ENCODE measurements at places on chromosomes 6 and 20.

GRCh38 chr20:58903614-58904013 lies 51.1 kb downstream of the GNAS start:
- no peak for DNase-seq

DNA sequence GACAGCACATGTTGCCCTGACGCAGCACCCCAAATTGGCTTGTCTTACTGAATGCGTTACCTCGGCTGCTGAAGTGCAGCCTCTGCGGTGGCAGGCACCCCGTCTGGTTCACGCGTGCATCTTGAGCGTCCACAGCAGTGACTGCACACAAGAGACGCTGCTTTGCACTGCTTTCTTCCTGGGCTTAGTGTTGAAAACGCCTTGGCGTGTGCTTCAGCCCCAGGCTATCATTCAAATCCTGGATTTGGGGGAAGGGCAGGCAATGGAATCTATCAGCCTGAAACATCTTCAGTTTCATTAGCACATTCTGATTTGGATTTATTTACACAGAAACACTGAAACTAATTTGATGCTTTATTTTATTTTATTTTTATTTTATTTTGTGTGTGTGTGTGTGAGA lies 342.7 kb downstream of the SMOC2 start:
- no peak for DNase-seq

DNA sequence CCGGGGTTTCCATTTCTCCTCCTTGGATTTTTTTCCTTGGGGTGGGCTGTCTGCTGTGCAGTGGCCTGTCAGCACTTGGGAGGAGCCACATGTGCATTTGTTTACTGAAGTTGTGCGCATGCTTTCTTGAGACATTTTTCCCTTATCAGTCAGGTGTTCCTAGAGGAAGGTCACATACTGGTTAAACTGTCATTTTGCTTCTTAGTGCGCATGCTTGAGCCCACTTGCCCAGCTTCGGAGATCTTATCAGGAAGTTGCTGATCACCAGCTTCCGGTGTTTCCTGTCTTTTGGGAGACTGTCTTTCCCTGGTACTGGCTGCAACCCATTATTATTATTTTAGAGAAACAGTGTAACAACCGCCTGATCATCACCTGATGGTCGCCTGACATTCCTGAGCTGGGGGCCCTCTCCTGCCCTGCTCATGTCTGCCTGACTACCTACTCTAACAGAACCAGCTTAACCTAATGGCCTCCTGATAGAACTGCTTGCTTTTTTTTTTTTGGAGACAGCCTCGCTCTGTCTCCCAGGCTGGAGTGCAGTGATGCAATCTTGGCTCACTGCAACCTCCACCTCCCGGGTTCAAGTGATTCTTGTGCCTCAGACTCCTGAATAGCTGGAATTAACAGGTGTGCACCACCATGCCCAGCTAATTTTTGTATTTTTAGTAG lies 378 bp upstream of the ERVFRD-1 start:
- DNase-seq = no peak

DNA sequence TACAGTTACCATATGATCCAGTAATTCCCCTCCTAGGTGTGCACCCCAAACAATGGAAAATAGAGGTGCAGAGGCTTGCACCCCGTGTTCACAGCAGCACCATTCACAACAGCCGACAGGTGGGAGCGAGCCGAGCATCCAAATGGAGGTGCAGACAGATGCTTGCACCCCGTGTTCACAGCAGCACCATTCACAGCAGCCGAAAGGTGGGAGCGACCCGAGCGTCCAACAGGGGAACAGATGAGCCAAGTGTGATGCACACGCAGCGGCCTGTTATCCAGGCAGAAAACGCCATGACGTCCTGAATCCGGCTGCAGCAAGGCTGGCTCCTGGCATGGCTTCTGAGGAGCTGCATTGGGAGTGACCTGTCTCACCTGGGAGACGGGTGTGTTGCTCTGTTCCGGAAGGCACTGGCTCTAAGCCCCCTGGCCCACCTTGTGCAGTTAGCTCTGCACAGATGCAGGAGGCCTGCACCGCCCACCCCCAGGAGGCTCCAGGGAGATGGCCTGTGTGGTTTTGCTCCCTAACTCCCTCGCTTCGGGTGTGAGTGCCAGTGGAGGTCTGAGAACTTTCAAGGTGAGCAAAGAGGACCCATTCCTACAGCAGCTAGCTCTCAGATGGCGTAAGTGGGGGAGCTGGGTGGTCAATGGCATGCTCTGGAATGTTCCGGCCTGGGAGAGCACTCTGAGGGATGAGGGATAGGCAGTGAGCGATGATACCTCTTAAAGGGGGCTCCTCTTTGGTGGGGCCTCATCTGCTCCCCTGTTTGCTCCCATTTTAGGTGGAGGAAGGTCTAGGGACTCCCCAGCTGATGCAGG lies 47.8 kb upstream of the FRMD1 start:
- no peak for DNase-seq

GRCh38 chr6:137102050-137102848 lies 57.5 kb upstream of the IL20RA start:
- DNase-seq = no peak

- DNase-seq = no peak
These were observed 67.2 kb downstream of the GJA10 start for GRCh38 chr6:89961481-89961880.

- no peak for DNase-seq
These were observed 64.8 kb downstream of the SNX9 start for GRCh38 chr6:157887892-157888291.

Measured in hippocampal formation (tissue), 2 donors.